ENCODE measurements at places on chromosomes 11 and 22. TPM values are rescaled to one million over a fixed set of nuclear protein-coding genes. Genes with fewer than 3 reads are reported as not detected.

GRCh38 chr11:88508759-88509581 lies 171.4 kb upstream of the CTSC start:
- peaks cover 10% of the 10 kb centered on the region for H3K4me1 ChIP-seq
- H3K27me3 ChIP-seq: no peaks in the 10 kb centered on the region

GRCh38 chr11:70717936-70718595 lies 319.7 kb downstream of the CTTN start:
- no peaks in the 10 kb centered on the region for H3K27me3 ChIP-seq
- no peaks in the 10 kb centered on the region for H3K36me3 ChIP-seq
- H3K4me3 ChIP-seq: no peak overlapping the region
- DNase-seq: no peak
- no peaks in the 10 kb centered on the region for H3K4me1 ChIP-seq
- no peak overlapping the region for H3K27ac ChIP-seq

C11orf97 gene
- total RNA-seq: not detected

PKNOX2 gene
- 1.4 TPM for total RNA-seq

APOA5 gene
- total RNA-seq: not detected

VPREB3 gene
- not detected for total RNA-seq

NDUFS3 gene
- total RNA-seq: 81.7 TPM

Measured in sigmoid colon (tissue), 7 donors.